ENCODE measurements at places on chromosomes 12 and 14.

GRCh38 chr14:58299401-58300330 lies 1.3 kb downstream of the ARID4A start:
- no peak for DNase-seq

- DNase-seq, result no peak
Observed at GRCh38 chr12:39235990-39236767, 206.7 kb downstream of the KIF21A start.

- DNase-seq, result no peak
Observed at GRCh38 chr14:76385435-76385834, 9.5 kb downstream of the ESRRB start.

DNA sequence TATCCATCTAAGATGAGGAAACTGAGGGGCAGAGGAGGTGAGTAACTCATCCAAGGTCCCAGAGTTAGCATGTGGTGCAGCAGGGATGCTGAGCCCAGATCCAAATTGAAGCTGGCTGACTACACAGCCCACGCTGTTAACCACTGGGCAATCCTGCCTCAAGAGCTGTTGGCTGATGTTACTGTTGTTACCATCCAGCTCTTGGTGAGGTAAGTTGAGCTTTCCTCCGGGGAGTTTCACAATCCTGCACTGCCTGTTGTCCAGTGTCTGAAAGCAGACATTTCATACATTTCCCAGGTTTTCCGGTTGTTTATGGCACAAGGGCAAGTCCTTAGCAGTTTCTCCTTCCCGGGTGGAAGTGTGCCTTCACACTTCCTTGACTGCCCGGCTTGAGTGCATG lies 14.5 kb downstream of the CYP46A1 start:
- no peak for DNase-seq

DNA sequence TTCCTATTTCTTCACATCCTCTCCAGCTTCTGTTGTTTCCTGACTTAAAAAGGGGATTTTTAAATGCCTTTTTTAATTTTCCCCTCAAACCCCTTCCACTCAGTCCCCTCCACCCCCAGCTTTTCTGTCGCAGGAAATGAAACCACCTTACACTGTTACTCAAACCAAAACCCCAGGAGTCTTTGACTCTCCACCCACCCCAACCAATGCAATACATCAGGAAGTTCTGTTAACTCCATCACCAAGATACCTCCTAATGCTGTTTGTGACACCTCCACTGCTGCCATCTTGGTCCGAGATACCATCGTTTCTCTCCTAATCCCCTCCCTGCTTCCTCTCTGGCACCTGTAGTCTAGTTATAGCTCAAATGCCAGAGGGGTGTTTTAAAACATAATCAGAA lies 25.4 kb upstream of the CPM start:
- DNase-seq, result no peak

- peak; percentile 28 for DNase-seq
Observed at GRCh38 chr14:89719366-89720075, 235.0 kb downstream of the EFCAB11 start.

DNA sequence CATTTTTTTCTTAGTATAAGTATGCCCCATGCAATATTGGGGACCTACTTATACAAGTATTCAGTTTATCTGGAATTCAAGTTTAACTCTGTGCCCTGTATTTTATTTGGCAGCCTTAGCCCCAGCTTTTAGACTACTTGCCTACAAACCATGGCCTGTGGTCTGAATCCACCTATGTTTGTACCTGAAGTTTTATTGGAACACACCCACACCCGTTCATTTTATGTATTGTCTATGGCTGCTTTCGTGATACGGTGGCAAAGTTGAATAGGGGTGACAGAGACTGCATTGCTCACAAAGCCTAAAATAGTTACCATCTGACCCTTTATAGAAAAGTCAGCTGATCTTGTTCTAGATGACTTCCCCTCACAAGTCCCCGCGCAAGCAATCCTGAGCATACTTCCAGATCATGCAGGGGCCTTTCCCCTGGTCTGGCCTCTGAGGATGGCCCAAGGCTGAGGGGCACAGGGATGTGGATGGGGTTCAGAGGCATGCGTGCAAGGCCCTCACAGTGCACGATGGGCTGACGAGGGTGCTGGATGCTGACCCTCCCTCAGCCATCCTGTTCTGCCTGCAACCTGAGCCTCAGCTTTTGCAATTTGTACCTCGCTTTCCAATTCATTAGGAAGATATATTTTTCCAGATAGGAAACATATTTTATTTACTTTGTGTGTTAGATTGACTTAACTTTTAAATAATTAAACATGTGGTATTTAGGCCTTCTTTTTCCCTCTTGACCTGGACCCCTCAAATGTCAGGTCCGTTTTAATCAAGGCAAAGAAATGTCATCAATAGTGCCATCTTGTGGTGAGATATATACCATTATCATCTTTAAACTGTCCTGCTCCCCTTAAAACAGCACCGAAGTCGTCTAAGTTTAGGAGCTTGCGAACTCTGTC lies 527.3 kb upstream of the CCDC196 start:
- peak; percentile 15 for DNase-seq

GRCh38 chr14:50095895-50096294 lies 20.5 kb downstream of the VCPKMT start:
- no peak for DNase-seq

GRCh38 chr12:117807946-117808345 lies 160.8 kb downstream of the KSR2 start:
- DNase-seq, result no peak

DNA sequence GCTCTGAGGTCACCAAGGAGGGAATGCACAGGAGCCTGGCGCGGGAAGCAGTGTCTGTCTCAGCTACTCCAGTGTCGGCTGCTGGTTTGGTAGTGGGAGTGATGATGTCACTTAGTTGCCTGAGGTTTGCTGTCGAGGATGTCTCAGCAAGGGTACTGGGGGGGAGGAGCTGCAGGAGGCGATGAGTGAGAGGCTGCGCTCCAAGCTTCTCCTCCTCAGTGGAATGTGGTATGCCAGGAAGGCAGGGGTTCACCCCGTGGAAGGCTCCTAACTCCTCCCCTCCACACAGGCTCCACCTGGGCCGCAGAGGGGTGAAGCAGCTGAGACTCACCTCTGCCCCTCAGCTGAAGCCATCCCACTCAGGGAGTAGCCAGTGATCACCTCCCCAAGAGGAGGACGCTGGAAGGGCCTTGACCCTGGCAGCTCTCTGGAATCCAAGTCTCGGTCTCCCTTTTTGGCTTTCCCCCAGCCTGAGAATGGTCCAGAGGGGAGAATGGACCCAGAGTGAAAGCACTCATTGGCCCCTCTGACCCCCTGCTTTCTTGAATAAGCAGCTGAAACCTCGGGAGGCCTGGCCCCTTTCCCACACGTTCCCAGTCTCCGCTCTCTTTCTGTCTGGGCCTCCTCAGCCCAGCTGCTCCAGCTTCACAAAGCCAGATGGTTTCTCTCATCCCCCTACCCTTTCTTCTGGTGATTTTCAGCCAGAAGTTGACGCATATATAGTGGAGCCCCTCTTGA lies 178.9 kb upstream of the FKBP4 start:
- no peak for DNase-seq

GRCh38 chr14:38524636-38525509 lies 269.0 kb upstream of the CLEC14A start:
- DNase-seq, result no peak

GRCh38 chr14:41548666-41549065 lies 58.0 kb upstream of the LRFN5 start:
- DNase-seq, result no peak
